ENCODE measurements at places on chromosomes 2 and 18. TPM values are rescaled to one million over a fixed set of nuclear protein-coding genes. Genes with fewer than 3 reads are reported as not detected.

FLACC1 gene
- 0.27 TPM for total RNA-seq

NCKAP5 gene
- total RNA-seq = 7.1 TPM

LTBP1 gene
- total RNA-seq = 99.8 TPM

PROM2 gene
- total RNA-seq = 80.1 TPM

SMYD1 gene
- total RNA-seq = 3.7 TPM

ANKRD30B gene
- 2.5 TPM for total RNA-seq

G6PC2 gene
- total RNA-seq = not detected

DUSP19 gene
- 2.5 TPM for total RNA-seq

IDH1 gene
- total RNA-seq = 103 TPM

RAD51AP2 gene
- total RNA-seq = 4.2 TPM

DNA sequence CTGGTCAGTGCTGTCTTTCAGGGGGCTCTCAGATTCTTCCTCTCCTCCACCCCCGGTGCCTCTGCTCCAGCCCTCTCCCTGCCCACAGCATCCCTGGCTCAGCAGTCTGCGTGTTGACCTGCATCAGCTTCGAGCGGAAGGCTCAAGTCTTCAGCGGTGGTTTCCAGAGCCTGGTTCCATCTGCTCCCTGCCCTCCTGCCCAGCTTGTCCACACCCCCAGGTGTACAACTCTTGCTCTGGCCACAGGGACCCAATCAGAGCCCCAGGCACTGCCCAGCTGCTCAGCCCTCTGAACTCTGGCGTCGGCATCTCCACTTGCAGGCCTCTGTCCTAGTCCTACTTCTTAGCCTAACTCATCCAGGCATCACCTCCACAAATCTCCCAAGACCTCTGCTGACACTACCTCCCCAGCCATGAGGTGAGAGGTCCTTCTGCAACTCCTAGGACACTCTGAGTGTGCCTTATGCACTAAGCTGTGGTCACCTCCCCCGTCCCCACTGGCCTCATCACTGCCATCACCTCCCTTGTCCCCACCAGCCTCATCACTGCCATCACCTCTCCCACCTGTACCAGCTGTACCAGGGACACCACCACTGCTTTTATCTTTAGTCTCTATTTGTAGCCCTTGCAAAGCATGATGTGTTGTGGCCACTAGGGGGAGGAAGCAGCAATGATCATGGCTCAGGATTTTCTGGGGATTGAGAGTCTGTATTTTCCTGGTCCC lies 60.9 kb downstream of the EDAR start:
- DNase-seq = peak; percentile 50

DNA sequence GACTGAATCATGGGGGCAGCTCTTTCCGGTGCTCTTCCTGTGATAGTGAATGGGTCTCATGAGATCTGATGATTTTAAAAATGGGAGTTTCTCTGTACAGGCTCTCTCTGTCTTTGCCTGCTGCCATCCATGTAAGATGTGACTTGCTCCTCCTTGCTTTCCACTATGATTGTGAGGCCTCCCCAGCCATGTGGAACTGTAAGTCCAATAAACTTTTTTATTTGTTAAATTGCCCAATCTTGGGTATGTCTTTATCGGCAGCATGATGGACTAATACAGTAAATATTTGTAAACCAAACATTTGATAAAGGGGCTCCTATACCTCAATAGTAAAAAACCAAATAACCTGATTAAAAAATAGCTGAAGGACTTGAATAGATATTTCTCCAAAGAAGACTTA lies 77.3 kb downstream of the INSIG2 start:
- no peak for DNase-seq

- DNase-seq = no peak
Observed at GRCh38 chr2:109689182-109689930, 75.2 kb downstream of the SOWAHC start.

DNA sequence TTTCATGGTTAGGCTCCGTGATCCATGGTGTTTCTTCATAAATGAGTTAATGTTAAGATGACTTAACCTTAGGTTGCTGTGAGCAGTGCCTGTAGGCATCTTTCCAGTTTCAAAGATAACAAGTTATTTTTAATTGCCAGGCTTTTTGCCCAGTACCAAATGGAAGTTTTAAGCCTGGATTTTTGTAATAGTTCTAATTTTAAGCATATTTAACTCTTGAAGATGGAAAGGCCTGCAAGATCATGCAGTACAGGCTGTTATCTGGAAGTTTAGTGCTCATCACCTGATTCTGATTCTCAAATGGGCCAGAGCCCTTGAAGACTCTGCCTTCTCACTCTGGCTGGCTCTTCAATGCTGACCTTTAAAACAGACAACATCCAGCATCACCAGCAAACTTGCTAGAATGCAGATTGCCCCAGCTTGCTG lies 141.3 kb downstream of the NCK2 start:
- no peak for DNase-seq

GRCh38 chr2:233092432-233093165 lies 32.5 kb downstream of the INPP5D start:
- no peak for DNase-seq

DNA sequence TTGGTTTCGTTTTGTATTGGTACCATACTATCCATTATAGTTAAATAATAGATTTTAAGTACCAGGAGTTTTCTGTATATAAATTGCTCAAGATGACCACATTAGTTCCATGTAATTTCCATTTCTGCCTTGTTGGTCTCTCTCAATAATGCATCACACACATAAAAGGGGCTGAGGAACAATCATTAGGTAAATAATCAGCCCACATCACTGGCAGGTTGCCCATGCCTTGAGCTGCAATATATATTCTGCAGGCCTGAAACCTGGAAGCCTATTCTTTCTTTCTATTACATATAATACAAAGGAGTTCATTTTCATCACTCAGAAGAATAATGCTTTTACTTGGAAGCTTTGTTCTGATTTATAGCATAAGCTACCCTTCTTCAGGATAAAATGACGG lies 616.1 kb upstream of the PKDCC start:
- no peak for DNase-seq

DNA sequence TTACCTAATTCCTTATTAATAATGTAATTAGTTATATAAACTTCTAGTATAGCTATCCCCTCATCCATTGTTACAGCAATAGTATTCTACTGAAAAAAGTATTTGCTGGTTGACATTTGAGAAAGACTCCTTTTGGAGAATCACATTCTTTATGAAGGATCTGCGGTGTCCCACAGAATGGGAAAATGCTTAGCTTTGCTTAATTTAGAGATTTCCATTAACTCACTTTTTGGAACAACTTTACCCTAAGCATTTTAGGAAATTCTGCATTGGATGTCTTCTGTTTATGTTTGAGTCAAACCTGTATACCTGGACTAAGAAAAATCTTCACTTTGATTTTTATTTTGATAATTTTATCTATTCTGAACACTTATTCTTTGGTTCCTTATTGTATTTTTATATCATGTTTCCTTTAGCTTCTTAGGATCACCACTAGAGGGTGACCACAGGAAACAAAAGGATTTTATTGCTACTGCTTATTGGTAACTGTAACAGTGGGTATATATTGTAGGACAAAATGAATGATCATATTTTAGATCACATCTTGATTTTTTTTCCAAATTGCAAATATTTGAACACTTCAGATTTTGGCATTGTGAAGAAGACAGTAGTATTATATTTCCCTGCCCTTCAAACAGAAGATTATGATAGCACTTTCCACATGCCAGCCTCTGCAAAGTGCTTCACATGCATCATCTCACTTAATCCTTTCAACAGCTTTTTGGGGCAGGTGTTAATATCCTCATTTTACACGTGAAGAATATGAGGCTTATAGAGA lies 79.6 kb downstream of the MIB1 start:
- DNase-seq = no peak

GRCh38 chr2:86360776-86361175 lies 23.4 kb upstream of the REEP1 start:
- no peak for DNase-seq

DNA sequence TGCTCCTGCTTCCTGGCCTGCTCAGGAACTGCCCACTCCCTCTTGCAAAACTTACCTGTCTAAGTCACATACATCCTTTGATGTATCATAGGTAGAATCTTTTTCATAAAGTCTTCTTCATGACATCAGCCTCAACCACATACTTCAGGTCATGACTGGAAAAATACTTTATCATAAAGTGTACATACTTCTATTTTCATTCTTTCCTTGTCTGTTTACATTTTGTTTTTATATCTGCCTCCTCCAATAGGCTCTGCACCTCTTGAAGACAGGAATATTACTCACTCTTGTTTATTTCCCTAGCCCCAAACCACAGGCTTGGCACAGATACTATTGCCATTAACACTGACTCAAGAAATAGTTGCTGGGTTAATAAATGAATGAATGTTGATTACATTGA lies 43.6 kb upstream of the ZNF804A start:
- no peak for DNase-seq

DNA sequence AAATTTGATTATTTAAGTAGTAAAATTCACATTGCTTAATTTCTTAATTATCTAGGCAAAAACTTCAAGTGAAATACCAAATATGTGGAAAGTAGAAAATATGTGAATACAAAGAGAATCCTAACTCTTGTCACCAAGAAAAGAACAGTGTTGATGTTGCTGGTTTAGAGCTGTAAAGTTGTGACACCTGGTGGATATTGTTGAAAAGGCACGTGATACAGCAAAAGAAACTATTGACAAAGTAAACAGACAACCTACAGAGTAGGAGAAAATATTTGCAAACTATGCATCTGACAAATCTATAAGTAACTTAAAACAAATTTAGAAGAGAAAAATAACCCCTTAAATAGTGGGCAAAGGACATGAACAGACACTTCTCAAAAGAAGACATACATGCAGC lies 25.6 kb upstream of the ZC3H15 start:
- no peak for DNase-seq

DNA sequence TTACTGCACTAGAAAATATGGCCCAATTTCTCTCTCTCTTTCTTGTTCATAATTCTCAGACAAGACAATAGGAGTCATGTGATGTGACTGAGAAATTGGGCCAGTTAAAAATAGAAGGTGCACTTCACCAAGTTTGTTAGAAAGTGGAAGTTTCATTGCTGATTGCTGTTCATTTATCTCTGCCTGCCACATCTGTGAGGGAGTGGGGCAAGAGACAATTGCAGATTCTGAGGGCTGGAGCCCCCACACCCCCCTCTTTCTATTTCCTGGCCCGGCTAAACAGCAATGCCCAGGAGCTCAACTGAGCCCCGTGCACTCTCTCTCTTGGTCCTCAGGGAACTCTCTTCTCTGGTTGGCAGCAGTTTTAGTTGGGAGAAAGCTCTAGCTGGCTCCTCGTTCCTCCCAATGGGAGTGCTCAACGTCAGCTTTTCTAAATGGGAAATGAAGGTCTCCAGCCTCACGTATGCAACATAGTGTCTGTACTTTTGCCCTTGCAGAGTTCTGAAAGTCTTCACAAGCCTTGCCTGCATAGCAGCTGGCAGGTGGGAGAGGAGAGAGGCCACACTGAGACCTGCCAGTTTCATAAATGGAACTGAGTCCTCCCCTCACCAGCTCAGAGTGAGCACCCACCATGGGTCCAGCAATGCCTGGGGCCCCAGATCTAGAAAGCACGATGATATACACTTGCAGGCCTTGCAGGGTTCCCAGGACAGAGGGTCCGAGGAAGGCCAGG lies 115.7 kb downstream of the MYCN start:
- no peak for DNase-seq

DNA sequence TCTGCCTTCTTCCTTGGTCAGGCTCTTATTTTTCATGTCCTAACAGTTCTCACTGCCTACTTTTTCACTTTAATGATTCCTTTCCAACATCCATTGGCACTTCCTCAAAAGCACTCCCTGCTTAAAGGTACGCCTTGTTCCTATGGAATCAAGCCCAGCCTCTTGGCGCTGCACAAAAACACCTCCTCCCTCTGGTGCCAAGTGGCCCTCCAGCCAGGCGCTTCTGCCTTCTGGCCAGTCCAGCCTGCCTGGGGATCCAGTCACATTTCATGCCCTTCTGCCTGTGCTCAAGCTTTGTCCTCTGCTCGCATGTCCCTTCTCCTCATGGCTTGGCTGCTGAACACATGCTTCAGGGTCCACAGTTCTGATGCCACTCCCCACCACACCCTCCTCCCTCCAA lies 6.3 kb downstream of the TPRKB start:
- peak; percentile 88 for DNase-seq

- DNase-seq = no peak
Observed at GRCh38 chr2:168851674-168852320, 38.4 kb downstream of the SPC25 start.

GRCh38 chr2:74653589-74653984 lies 460 bp upstream of the SEMA4F start:
- no peak for DNase-seq

DNA sequence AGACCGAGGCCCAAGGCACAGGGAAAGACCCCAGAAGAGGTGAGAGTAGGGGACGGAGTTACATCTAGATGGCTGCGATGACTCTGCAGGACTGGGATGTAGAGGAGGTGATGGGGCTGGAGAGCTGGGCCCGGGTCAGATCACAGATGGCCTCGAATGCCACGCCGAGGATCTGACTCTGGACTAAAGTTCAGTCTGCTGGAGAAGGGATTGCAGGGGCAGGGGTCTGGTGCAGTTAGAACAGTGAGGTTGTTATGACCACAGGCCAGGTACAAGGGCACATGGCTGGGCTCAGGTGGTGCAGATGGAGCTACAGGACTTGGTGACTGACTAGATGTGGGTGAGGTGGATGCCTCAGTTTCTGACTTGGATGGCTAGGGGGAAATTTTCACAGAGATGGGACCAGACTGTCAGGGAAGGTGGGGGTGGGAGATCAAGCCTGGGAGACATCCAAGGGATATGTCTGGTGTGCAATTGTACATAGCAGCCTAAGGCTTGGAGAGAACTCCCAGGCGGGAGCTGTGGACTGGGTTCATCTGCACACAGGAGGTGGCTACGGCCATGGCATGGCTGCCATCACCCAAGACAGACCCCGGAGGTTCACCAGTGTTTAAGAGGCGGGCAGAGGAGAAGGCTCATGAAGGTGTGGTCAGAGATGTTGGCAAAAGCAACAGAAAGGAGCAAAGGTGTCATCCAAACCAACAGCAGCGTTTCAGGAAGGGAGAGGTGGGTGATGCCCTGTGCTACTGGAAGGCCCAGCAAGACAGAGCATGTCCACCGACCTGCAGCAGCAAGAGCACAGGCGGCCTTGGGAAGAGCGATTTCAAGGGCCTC lies 66.9 kb downstream of the CIB4 start:
- DNase-seq = no peak

- no peak for DNase-seq
Observed at GRCh38 chr2:130370490-130370889, 14.6 kb downstream of the PTPN18 start.

DNA sequence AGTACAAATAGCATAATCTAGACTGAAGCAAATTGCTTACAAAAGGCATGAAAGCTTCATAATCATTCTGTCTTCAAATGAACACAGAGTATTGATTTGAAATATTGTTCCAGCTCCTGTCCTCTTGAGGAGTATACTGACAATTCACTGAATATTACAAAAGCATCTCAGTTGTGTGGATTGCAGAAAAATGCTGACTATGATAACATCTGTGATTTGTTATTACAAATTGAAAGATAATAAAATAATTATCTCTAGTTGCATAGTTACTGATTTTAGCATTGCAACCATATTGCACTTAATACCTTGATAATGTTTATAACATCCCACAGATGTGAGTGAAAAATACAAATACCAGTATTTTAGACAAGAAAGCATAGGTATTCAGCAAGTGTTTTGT lies 49.2 kb upstream of the FN1 start:
- no peak for DNase-seq

- DNase-seq = no peak
Observed at GRCh38 chr2:108396845-108397244, 19.1 kb downstream of the SULT1C4 start.

GRCh38 chr2:71166812-71167211 lies 36.4 kb downstream of the MPHOSPH10 start:
- DNase-seq = no peak

GRCh38 chr2:18376936-18377335 lies 183.5 kb downstream of the RDH14 start:
- DNase-seq = no peak

Data from prostate gland (tissue), 2 donors.